NCI-H187 (cell line): ENCODE measurements at places on chromosomes 1 and 21.

DNA sequence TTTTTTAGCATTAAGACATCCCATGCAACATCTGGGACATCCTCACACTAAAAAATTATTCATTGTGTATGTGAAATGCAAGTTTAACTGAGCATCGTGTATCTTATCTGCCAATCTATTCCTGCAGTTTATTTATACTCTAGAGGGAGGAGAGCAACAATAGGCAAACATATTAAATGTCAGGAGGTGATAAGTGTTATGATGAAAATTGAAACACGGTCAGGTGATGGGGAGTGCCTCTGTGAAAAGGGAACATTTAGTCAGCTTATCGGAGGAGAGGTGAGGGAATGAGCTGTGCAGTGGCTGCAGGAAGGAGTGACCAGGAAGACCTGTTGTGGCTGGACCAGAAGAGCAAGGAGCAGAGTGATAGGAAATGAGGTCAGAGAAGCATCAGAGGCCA, 775 bp upstream of the EFCAB14 start:
- no peak for DNase-seq

DNA sequence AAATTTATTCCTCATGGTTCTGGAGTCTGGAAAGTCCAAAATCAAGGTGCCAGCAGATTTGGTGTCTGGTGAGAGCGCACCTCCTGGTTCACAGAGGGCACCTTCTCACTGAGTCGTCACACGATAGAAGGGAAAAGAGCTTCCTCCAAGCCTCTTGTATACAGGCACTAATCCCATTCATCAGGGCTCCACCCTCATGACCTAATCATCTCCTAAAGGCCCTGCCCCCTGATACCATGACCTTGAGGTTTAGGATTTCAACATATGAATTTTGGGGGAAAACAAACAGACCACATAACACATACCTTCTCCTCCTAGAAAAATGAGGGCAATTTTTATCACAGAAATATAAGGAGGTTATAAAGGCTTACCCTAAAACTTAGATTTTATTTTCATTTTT, 88.0 kb upstream of the NFIA start:
- no peak for DNase-seq

- DNase-seq: peak; percentile 34
These were observed at the start of gene VAMP3 for GRCh38 chr1:7770997-7771822. Gene VAMP3, plus strand, starts transcription at chr1:7771296. Its CDS starts 88 bp downstream, at chr1:7771384.

- no peak for DNase-seq
These were observed 14.1 kb upstream of the ZBTB40 start for GRCh38 chr1:22437573-22437972.

- DNase-seq: no peak
These were observed 103.5 kb downstream of the NPHP4 start for GRCh38 chr1:5888606-5889211.

- DNase-seq: no peak
These were observed 423.4 kb upstream of the CHRM3 start for GRCh38 chr1:238962941-238963340.

- DNase-seq: no peak
These were observed 245.0 kb upstream of the OLFM3 start for GRCh38 chr1:102241431-102242338.

GRCh38 chr1:204678721-204679475, 6.6 kb downstream of the LRRN2 start:
- DNase-seq: no peak

- no peak for DNase-seq
These were observed 129.7 kb downstream of the VPS13D start for GRCh38 chr1:12359359-12360133.

GRCh38 chr1:18110968-18111367, 3.4 kb downstream of the IGSF21 start:
- no peak for DNase-seq
